CD8-positive, alpha-beta memory T cell (primary cell): ENCODE measurements at places on chromosomes 16 and 17. TPM values are rescaled to one million over a fixed set of nuclear protein-coding genes. Genes with fewer than 3 reads are reported as not detected.

TMEM256 gene
- polyA plus RNA-seq: 62.4 TPM

C17orf78 gene
- not detected for polyA plus RNA-seq

RBFOX1 gene
- polyA plus RNA-seq: not detected

HBA2 gene
- 5.8 TPM for polyA plus RNA-seq

DNA sequence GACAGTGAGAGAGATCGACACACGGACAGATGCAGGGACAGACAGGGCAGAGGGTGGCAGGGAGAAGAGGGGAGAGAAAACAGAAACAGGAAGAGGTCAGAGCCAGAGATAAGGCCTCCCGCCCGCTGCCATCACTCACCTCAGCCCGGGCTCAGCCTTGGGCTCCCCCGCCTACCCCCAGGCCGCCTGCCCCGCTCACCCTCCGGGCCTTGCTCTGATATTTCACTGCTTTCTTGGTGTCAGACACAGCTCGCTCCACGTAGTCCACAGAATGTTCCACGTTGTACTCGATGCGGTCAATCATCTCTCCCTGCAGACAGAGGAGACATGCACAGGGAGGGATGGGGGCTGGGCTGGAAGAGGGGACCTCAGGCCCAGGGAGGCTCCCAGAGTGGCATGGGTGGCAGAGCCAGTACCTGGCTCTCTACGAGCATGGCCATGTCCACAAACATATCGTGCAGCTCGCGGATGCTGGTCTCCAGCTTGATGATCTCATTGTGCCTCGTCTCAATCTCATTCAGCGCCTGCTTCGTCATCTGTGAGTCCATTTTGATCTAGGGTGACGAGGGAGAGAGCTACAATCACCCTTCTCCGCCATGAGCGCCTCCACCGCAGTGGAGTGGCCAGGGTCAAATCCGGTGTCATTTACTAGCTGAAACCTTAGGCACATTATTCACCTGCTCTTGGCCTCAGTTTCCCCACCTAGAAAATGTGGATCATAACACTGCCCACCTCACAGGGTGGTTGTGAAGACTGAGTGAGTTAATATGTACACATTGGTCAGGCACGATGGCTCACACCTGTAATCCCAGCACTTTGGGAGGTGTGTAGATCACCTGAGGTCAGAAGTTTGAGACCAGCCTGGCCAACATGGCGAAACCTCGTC, 8.2 kb downstream of the HSD3B7 start:
- H3K4me1 ChIP-seq: peaks cover 13% of the 10 kb centered on the region
- H3K27me3 ChIP-seq: no peaks in the 10 kb centered on the region
- no peak for DNase-seq
- no peaks in the 10 kb centered on the region for H3K36me3 ChIP-seq
- peak overlapping the region; percentile 24 for H3K27ac ChIP-seq
- no peak overlapping the region for H3K4me3 ChIP-seq
